Activated CD4-positive, alpha-beta T cell treated with anti-CD3 and anti-CD28 coated beads, Interleukin-2, amount 50 U/mL, for 48 hours (primary cell): ENCODE measurements at places on chromosomes 4 and X.
A peak's percentile ranks its signal among the peaks of the same experiment; 100 is the strongest.

GRCh38 chrX:70087857-70088630 is 25.8 kb downstream of the OTUD6A start:
- no peak for DNase-seq

DNA sequence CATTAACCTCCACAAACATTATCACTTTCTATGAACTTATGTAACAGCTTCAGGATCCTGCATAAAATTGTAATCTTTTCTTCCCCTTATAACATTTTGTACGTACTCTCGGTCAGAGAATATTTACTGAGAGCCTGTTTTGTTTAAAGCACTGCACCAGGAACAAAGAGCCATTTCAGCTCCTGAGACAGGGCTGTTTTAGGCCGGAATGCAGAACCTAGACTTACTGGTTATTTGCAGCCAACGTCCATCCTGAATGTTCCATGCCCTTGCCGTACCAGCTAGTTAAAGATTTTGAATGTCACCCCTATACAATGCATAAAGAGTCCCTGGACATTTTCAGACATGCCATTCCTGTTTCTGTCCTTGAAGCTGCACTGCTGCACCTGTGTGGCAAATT is 248.8 kb downstream of the PCDH7 start:
- DNase-seq = no peak

DNA sequence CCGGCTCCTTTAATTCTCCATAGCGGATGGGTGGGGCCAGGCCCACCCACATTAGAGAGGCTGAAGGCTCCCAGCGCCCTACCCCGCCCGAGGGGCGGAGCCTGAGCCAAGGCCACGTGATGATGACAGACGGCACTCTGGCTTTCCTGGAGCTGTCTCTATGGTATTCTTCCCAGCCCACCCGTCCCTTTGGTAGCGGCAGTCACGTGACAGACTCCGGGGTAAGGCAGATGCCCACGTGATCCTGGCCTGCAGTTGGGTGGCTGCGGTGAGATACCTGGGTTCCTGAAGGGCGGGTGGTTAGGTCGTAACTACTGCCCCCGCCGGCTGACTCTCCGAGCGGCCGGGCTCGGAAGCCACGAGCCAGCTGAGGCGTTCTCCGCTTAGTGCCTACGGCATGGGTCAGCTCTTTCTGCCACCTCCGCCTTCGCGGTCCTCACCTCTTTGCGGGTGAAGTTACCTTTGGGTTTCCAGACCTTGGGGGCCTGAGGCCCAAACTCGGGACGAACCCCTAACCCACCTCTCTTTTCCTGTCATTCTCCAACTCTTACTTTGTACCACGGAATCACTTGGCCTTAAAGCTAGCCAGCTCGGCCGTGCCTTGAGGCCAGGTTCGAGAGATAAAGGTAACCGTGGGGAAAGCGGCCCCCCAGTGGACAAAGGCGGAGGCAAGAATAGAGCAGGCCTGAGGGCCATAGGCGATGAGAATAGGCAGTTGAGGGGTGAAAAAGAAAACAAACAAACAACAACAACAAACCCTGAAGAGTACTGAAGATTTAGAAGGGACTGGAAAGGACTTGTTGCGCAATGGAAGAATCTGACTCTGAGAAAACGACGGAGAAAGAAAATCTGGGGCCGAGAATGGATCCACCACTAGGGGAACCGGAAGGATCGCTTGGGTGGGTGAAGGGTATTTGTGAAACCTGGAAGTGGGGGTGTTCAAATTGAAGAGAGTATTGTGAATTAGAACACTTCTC is at the start of gene RRAGB:
TSS of gene RRAGB (plus strand) at position 229 of the 977 bp plus-strand sequence. CDS start at position 808, 579 bp downstream.
- DNase-seq = peak; percentile 87

GRCh38 chrX:41110801-41111625 is 25.8 kb downstream of the USP9X start:
- DNase-seq = no peak

GRCh38 chr4:119841361-119841760 is 212.8 kb upstream of the PDE5A start:
- no peak for DNase-seq

GRCh38 chrX:11129534-11130105 is 18.5 kb downstream of the HCCS start:
- DNase-seq = no peak

- no peak for DNase-seq
Measured at GRCh38 chr4:71404049-71404448, 65.2 kb downstream of the SLC4A4 start.

DNA sequence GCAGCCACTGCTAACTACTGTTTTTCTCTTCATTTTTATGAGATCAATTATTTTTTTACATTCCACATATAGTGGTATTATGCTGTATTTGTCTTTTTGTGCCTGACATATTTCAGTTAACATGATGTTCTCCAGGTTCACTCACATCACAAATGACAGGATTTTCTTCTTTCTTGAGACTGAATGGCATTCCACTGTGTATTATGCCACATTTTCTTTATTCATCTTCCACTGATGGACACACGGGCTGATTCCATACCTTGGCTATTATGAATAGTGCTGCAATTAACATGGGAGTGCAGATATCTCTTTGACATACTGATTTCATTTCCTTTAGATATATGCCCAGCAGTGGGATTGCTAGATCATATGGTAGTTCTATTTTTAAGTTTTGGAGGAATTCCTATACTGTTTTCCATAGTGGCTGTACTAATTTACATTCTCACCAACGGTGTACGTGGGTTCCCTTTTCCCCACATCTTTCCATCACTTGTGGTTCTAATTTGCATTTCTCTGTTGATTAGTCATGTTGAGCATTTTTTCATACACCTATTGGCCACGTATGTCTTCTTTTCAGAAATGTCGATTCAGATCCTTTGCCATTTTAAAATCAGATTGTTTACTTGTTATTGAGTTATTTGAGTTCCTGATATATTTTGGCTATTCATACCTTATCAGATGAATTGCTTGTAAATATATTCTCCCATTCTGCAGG is 14.9 kb upstream of the ZCCHC4 start:
- no peak for DNase-seq

DNA sequence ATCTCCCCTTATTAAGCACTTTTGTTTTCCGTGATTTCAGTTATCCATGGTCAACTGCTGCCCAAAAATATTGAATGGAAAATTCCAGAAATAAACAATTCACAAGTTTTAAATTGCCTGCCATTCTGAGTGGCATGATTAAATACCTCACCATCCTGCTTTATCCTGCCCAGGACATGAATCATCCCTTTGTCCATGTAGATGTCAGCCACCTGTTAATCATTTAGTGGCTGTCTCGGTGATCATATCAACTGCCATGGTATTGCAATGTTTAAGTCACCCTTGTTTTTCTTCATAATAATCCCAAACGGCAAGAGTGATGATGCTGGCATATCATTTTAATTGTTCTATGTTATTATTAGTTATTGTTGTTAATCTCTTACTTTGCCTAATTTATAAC is 79.8 kb upstream of the LHFPL1 start:
- DNase-seq = no peak

- no peak for DNase-seq
Measured at GRCh38 chr4:157294575-157294974, 74.0 kb downstream of the GRIA2 start.

DNA sequence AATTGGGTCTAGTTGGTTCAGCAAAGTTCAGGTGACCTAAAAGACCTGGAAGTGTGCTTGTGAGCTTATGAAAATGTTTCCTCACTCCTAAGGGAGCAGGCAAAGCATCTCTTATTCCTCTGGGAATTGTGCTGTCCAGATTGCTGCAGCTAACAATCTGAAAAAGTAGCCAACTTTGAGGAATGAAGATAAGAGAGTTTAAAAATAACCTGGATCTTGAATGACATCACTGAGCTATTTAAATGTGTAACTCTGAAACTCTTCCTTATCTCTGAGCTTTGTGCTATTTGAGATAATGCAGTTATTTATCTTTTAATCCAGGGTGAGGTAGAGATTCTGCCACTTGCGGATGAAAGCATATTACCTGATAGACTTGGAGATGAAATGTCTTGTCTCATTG is 384.8 kb downstream of the PPP4R3C start:
- DNase-seq = no peak

GRCh38 chrX:48003367-48003757 is 427 bp downstream of the ZNF182 start:
- peak; percentile 17 for DNase-seq

GRCh38 chrX:56029188-56029587 is 203.0 kb upstream of the KLF8 start:
- DNase-seq = no peak

DNA sequence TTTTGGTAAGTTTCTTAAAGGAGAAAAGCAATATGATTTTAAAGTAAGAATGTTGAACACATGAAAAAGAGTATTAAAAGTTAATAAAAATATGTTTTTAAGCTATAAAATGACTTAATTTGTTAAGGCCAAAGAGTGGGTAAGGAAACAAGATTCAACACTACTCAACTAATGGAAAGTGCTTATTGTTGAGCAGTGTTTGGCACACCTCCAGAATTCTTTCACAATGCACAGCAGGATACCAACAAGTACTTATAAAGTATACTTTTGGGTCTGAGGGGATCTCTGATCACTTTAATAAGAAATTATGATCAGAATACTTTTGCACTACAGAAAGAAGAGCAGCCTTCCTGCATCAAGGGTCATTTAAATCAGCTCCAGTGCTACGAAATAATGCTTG is 5.9 kb downstream of the LAMP2 start:
- DNase-seq = no peak

DNA sequence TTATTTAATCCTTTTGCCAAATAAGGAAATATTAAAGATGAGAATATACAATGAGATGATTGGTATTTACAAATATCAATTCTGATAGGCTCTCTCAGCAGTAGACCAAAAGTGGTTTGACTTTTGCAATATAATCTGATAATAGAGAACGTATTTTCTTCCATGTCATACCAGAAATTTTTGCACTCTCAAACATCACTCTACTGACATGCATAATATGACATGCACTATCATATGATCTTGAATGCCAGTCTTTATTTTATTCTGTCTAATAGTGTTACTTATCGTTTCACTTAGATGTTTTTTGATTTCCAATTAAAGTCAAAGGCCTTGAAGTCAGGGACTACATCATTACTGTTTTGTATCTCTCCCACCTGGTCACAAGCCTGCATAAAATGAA is 259.2 kb downstream of the PCDH7 start:
- no peak for DNase-seq

DNA sequence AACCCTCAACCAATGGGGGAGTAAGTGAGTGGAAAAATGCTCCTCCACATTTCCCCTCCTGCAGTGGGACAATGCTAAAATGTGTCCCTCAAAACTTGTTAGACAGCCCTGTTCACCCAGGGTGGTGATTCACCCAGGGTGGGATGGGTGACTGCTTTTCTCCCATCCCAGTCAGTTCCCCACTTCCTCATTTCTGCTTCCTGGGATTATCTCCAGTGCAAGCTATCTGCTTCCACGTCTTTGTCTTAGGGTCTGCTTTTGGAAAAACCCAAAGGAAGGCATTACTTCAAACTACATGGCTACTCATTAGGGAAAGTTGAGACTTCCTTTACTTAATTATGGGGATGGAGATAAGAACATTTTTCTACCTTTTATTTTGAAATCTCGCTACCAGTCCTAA is 45.5 kb downstream of the ETNPPL start:
- DNase-seq = no peak

- DNase-seq = no peak
Measured at GRCh38 chr4:176236946-176237345, 32.1 kb downstream of the ASB5 start.

GRCh38 chr4:177455561-177455970 is 13.3 kb upstream of the AGA start:
- DNase-seq = no peak

DNA sequence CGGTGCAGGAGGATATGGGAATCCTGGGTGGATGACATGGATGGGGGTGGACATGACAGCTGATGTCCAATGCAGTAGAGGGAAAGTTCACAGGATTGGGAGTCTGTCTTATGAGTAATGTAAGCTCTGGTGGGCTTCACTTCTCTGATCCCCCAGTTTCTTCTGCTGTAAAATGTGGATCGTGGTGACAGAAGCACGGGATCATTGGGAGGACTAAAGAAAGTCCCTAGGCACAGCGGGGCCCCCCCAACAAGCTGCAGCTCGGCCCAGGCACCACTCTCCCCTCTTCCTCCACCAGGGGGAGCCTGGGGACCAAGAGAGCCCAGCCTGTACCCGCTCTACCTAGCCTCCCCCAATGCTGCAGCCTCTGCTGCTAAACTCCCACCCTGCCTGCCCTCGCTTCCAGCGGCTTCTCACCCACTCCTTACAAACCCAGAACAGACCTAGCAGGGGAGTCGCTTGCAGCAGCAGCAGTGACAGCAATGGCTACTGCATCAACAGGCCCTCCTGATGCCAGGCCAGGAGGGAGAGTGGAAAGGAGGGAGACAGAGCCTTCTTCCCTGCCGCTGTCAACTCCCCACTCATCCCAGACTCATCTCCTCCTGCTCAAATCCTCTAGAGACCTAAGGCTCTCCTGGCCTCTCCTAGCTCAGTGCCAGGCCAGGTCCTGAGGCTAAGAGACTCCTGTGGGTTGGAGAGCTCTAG is 36.1 kb upstream of the IQSEC2 start:
- DNase-seq = peak; percentile 62

- no peak for DNase-seq
Measured at GRCh38 chr4:158906073-158906472, 137.2 kb downstream of the FNIP2 start.

GRCh38 chr4:82705169-82705927 is 93.2 kb downstream of the SCD5 start:
- DNase-seq = no peak

- no peak for DNase-seq
Measured at GRCh38 chr4:157574606-157575005, 354.1 kb downstream of the GRIA2 start.

- DNase-seq = no peak
Measured at GRCh38 chrX:794311-794710, 163.7 kb downstream of the SHOX start.

GRCh38 chrX:23372220-23372902 is 37.7 kb downstream of the PTCHD1 start:
- DNase-seq = no peak

- no peak for DNase-seq
Measured at GRCh38 chr4:99151995-99152394, 7.9 kb upstream of the ADH4 start.

GRCh38 chr4:73451404-73451803 is 15.4 kb downstream of the AFP start:
- no peak for DNase-seq
